Fibroblast of villous mesenchyme (primary cell): ENCODE measurements at places on chromosomes 4 and X. TPM values are rescaled to one million over a fixed set of nuclear protein-coding genes. Genes with fewer than 3 reads are reported as not detected.

The DNASE1L1 gene
- total RNA-seq: 45.4 and 53.5 TPM in 2 replicates

The ATP8A1 gene
- total RNA-seq: 0.86 and 0.97 TPM in 2 replicates

The LINC00632 gene
- total RNA-seq: 5.2 and 7.4 TPM in 2 replicates

The CYSLTR1 gene
- total RNA-seq: under 0.01 TPM in 1 of 2 replicates, not detected in the other

The SYN1 gene
- 0.32 TPM in 1 of 2 replicates, not detected in the other for total RNA-seq

The SPON2 gene
- total RNA-seq: 197 and 601 TPM in 2 replicates

The FHIP1A gene
- total RNA-seq: under 0.01 and 0.32 TPM in 2 replicates

The SPANXA1 gene
- not detected in 2 replicates for total RNA-seq

The EXOC1L gene
- total RNA-seq: not detected in 2 replicates

The GLRA3 gene
- total RNA-seq: under 0.01 TPM in 1 of 2 replicates, not detected in the other

The UBL4A gene
- 31.9 and 32.0 TPM in 2 replicates for total RNA-seq

The CT45A10 gene
- total RNA-seq: not detected in 2 replicates

The USP26 gene
- total RNA-seq: not detected in 2 replicates

The SHISA3 gene
- total RNA-seq: not detected in 2 replicates

The IL3RA gene
- not detected in 2 replicates for total RNA-seq

The CLDN2 gene
- not detected in 2 replicates for total RNA-seq

The DGAT2L6 gene
- not detected in 2 replicates for total RNA-seq

The ANKRD50 gene
- total RNA-seq: 27.1 and 31.1 TPM in 2 replicates
